ENCODE measurements at places on chromosomes 3 and 15.

DNA sequence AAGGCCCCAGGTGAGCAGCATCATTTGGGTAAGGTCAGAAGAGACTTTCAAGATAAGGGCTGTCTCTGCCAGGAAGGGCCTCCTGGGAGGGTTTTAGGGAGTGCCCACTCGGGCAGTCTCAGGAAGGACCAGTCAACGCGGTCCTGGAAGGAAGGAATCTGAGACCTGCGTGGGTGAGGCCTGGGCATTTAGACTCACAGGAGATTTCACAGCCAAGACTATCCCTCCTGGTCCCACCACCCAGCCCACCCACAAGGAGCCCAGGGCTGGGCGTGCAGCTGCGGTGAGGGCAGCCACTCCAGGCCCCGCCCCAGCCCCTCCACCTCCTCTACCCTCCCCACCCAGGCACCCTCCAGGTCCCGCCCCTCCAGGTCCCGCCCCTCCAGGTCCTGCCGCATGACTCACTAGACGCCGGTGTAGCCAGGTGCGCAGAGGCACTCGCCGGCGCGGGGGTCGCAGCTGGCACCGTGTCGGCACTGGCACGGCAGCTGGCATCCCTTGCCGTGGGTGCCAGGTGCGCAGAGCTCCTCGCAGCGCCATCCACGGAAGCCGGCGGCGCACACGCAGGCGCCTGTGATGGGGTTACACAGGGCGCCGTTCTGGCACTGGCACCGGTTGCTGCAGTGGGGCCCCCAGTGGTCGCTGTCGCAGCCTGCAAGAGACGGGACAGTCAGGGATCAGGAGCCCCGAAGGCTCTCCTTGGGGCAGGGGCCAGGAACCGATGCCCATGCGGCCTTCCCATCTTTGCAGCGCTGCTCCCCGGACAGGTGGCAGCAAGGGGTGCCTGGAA, 112.7 kb downstream of the RAB11A start:
- DNase-seq, result peak; percentile 25

DNA sequence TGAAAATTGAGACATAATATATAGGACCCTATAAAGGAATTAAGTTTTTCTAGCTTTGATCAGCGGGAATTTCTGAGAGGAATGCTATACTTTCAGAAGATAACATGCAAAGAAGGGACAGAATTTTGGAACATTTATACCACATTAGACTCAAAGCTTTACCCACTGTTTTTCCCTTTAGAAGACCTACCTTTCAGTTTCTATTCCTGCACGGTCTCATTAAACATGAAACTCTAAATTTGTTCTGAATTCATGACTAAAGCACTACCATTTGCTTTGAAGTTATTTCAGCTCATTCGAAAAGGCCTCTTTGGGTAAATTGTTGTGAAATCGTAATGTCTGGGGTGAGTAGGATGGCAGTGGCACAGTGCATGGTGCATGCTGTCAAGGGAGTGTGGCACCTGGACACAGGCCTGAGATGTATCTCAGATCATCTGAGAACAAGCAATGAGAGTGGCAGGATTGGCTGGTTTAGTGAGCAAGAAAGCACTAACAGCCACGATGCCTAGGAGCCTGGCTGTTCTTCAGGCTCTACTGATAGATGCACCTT, 42.5 kb downstream of the CHCHD4 start:
- DNase-seq, result no peak

DNA sequence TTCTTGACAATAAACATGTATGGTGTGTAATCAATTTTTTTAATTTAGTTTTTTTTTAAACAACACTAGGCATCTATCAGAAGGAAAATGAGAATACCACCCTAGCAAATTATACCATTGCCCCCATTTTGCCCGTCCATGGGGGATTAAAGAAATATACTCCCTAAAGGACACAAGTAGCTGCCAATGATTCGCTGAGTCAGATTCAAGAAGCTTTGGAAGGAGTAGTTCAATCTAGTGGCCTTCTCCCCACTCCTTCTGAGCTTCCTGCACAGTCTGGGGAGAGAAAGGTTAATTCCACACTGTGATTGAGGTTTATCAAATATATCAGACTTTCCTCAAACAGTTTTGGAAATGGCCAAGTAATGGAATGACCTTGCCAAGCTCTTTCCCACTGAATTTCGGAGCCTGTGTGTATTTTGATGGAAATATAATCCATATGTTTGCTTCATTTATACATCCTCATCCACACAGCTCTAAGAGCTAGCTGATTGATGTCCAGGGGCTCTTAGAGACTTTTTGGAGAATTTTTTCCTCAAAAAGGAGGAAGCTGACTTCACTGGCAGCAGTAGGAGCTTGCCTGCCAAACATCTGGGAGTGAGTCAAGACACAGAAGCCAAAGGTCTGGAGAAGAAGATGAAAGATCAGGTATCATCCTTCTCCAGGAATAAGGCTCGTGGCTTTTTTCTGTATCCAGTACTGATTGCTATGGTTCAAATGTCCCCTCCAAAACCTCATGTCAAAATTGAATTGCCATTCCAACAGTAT, 478.5 kb upstream of the PROK2 start:
- no peak for DNase-seq

- DNase-seq, result no peak
Observed at GRCh38 chr15:79007066-79007465, 62.2 kb upstream of the CTSH start.

GRCh38 chr3:20125897-20126296, 60.1 kb downstream of the SGO1 start:
- peak; percentile 35 for DNase-seq

DNA sequence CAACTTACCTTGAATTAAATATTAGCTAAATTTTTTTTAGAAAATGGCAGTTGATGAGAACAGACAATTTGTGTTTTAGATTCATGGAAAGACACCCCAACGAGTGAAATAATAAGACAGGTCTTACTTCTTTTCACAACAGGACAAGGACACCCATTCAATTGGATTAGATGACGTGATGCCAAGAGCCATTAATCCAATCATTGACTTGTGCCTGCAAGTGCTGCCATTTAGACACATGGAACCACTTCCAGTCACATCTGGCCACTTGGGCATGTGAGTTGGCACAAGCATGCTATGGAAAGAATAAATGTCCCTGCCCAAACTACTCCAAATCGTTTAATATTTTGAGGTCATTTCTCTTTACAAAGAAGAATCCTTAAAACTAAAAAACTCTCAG, 1308.8 kb downstream of the ROBO2 start:
- DNase-seq, result no peak

DNA sequence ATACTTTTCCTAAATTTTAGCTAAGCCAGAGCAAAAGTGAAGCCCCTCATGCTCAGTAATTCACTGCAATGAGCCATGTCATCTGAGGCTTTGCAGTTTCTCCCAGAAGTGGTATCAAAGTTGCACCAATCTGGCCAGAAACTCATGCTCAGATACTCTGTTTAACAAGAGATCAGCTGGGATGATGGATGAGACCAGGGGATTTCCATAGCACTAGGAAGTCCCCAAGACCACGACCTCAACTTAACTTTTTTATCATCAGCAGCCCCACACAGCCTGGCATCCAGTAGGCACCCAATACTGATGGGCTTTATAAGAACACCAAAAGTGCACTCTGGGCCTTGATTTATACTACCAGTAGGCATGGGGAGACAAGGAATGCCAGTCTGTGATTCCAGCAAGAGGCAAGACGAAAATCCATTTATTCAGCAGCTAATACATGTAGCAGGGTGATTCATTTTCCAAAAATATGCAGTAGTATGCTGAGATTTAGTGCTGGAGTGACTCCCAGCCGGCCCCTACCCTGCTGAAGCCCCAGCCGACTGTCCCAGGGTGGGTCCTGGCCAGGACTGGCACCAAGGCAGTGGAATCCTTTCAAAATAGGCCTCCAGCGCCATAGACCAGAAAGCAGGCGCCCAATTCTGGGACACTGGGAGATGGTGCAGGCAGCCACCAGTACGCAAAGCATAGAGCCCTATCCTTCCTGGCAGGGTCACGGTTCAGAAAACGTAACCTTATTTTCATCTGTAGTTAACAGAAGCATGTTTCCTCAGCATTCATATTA, 612 bp upstream of the LDHAL6B start:
- no peak for DNase-seq

DNA sequence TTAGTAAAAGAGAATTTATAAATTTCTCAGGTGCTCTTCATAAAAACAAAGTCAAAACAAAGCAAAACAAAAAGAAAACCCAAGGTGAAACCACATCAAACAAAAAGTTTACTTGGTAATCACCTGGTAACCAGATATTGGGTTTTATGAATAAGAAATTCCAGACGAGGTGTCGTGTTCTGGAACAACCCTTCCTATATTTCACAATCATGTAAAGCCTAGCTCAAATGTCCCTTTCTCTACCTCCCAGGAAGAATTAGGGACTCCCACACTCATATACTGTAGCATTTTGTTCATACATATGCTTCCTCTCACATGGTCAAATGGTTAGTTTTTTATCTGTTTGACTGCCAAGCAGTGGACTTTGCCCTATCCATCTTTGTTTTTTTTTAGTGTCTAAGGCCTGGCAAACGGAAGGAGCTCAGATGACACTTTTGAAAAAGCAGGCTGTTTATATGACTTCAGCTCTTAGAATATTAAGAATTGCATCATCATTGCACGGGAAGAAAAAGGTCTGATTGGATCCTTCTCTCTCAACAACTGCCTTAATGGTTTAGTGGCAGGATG, 326.7 kb upstream of the TBL1XR1 start:
- DNase-seq, result no peak

GRCh38 chr3:66998904-66999235, 763 bp downstream of the KBTBD8 start:
- peak; percentile 10 for DNase-seq

DNA sequence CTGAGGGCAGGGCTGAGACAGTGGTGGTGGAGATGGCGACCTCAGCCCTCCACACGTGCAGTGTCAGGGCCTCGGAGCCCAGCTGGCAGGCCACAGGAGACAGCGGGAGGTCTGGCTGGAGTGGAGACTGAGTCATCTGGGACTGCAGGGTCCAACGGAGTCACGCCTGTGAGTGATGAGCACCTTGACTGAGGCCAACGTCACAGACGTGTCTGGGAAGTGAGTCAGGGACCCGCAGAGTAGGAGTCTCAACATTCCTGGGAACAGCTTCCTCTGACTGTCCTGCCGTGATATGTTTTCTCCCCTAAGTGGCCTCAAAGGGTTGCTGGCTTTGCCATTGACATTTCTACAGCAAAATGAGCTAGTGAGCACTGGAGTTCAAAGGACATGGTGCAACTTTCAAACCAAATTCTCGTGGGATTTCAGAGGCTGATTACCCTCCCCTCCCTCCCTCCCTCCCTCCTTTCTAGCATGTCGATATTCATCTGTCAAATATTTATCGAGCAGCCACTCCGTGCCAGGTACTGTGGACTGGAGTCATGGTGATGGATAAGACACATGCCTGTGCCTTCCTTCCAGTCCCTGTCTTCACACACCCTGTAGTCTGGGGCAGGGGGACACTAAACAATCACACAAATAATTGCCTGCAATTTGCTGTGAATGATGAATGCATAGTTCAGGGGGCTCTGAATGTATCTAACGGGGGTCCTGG, 53.3 kb upstream of the AMOTL2 start:
- DNase-seq, result no peak

GRCh38 chr3:1953536-1953935, 145.1 kb upstream of the CNTN4 start:
- DNase-seq, result no peak

GRCh38 chr3:99324636-99325203, 313.7 kb upstream of the COL8A1 start:
- DNase-seq, result no peak

DNA sequence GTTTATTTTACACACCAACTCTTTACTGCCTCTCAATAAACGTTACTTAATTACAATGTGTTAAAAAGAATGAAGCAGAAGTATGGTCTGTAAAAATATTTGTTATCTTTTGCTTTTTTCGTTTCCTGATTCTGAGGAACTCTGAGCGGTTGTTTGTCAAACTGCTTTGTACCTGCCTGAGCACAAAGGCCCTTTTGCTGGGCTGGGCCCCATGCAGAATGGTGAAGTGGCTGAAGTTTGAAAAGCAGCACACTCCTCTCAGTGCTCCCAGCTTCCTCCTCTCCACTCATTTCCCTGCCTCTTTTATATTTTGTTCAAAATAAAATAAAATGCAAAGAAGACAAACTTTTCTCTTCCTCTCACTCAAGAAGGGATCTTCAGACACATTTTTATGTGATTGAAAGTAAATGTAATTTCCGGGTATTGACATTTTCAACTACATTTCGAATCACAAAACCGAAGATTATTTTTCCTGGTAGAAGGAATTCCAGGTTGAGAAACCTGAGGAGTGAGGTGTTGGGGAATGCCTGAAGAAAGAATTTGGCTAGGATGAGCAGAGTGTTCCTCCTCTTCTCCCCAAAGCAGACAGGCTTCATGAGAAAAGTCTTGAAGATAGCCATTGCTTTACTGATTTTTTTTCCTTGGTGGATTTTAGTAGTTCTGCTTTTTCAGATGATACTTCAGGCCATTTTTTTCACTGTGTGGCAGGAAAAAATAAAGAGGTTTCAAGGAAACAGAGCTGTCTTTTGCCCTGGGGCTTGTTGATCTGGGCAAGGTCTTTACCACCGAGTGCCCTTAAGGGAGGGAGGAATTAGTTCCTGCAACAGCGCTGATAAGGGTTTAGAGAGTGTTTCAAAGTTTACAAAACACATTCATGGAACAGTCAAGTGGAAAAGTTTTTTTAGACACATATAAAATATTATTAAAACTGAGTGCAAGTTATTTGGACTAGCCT, 229.8 kb downstream of the NFKBIZ start:
- peak; percentile 50 for DNase-seq

DNA sequence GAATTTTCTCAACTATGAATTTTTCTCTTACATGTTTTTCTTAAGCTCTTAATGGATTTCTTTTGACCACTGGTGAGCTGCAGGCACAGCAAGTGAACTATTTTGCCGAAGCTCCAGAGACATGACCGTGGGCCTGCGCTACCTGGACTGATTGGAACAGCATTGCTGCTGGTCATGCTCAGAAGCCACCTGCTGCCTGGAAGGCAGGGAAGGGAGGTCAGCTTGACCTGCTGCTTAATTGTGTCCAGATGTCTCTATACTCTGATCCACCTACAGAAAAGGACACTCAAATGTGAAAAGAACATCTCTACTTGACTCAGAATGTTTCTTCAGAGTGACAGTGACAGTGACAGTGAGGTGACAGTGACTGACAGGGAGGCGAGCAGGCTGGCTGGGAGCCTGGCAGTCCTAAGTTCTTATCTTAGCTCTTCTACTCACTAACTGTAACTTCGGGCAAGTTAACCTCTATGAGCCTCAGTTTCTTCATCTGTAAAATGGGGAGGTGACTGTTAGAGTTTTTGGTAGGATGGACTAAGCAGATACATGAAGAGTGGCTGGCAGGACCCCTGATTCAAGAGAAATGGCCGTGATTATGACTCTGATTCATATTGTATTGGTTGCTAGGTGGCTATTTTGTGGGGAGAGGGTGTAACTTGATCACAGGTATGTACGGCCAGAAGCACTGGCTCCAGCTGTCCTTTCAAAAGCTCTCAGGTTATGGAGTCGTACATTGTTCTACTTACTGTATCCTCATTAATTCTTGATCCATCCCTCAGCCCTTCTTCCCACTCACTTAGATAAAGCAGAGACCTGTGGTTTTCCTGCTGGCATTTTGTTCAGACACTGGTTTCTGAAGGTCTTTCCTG, 54.8 kb upstream of the DLG1 start:
- DNase-seq, result no peak

Measured in left lung (tissue), 14 donors.